ENCODE measurements at places on chromosomes 1 and 21.

DNA sequence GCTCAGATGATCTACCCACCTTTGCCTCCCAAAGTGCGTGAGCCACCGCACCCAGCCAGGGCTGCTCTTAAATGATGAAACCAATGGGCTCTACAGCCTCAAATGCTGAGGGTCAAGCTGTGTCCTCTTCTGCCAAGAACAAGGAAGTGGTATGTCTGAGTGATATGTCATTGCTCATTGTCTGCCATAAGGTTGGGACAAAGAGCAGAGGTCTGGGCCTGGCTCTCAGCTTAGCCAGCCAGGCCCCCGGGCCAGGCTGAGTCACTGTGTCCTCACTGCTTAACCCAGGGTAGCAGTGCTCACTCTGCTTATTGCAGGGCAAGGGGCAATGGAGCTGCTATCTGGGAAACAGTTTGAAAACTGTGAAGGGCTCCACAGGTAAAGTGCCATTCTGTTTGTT, 8.3 kb upstream of the ETS2 start:
- peak; percentile 83 for DNase-seq

GRCh38 chr1:206021008-206021625, 2.6 kb downstream of the CTSE start:
- DNase-seq, result no peak

DNA sequence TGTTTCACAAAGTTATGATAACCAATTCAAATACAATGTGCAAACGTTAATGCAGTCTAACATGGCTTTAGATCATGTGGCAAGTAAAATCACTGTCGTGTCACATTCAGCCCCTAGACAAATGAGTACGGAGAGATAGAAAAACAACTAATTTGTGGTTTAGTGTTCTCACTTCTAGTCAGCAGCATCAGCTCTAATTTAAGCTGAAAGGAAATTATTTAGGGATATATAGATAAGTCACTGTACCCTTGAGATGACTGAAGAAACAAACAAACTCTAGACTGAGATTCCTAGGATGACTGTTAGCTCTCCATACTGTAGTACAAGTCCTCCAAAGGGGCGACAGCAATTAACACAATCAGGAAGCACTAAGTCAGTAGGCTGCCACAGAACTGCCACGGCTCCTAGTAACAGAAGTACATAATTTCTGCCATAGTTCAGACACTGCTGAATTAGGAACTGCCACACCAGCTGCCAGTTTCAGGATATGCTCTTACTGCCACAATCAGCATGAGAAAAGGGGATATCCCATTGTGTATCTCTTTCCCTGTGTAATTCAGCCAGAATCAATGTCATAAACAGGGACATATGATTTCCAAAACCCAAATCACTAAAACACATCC, 150.4 kb upstream of the NEGR1 start:
- peak; percentile 28 for DNase-seq

- DNase-seq, result peak; percentile 39
Measured at GRCh38 chr1:25066256-25066655, 136.2 kb upstream of the RUNX3 start.

DNA sequence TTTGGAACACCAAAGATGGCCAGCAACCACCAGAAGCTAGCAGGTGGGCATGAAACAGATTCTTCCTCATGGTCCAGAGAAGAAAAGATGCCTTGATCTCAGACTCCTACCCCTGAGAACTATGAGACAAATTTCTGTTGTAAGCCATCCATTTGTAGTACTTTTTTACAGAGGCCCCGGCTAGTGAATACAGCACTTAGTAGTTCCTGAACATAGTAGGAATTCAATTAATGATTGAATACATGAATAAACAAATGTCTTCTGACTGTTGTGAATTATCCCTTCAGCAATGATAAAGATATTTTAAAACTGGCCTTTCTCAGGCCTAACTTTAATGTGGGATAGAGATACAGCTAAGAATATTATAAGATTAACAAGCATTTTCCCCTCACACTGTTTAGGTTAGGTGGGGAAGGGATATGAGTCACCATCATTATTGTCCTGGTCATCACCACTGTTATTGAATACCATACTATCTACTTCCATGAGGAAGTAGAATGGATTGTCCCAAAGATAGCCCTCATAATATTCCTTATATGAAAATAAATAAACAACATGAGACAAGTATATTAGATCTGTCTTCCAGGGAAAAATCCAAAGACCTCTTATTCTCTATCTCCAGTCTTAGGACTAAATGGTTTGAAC, 51.4 kb downstream of the ADCY10 start:
- DNase-seq, result no peak

DNA sequence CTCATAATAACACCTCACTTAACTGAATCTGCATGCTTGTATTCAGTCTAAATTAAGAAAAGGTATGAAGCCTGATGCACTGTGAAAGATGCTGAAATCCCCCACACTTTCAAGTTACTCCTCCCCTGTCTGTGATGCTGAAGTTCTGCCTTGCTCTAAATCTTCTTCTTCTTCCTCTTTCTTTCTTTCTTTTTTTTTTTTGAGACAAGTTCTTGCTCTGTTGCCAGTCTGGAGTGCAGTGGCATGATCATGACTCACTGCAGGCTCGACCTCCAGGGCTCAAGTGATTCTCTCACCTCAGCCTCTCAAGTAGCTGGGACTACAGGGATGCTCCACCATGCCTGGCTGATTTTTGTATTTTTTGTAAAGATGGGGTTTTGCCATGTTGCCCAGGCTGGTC, 231.0 kb upstream of the B3GALT2 start:
- DNase-seq, result peak; percentile 32

GRCh38 chr1:6028042-6028850, 17.4 kb upstream of the KCNAB2 start:
- peak; percentile 91 for DNase-seq

- peak; percentile 90 for DNase-seq
Measured at GRCh38 chr1:156502894-156503697, 2.5 kb upstream of the MEF2D start.

DNA sequence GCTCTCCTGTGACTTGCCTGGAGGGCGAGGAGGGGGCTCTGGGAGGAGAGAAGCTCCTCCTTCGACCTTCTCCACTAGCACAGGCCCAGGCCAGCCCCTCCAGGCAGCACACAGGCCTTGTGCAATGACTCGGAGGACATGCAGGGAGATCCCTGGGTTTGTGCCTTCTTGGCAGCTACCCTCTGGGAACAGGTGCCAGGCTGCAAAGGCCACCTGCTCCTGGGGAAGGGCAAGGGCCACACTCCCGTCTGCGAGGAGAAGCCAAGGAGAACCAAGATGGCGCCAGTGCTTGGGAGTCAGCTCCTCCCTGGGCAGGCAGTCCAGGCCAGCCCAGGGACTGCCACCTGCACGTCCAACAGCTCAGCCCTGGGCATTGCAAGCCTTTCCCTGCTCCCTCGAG, 15.3 kb downstream of the CASZ1 start:
- DNase-seq, result no peak

GRCh38 chr21:45848331-45848730, 133.2 kb upstream of the COL6A1 start:
- DNase-seq, result no peak

DNA sequence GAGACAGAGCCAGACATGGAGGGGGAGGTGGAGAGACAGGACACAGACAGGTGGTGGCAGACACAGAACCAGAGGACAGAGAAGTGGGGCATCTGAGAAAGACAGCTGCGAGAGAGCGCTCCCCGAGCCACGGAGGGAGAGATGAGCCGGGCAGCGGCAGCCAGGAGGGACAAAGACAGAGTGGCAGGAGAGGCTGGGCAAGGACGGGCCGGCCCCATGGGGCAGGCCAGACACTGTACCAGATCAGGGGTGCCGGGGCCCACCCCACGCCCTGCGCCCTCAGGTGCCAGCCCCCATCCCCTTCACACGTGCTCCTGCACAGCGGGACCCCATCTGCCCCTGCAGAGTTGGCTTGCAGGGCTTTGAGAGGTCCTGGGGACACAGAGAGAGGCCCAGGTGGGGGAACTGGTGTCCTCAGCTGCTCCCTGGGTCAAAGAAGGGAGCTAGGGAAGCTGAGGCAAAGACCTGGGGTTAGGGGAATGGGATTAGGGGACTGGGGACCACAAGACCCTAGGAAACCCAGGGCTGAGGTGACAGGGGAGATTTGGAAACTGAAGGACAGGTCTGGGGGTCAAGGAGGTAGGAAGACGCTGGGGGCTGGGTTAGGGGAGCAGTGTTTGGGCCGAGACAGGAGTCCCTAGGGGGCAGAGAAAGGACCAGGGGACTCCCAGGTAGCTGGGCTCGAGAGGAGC, 643 bp downstream of the FNDC5 start:
- DNase-seq, result no peak

DNA sequence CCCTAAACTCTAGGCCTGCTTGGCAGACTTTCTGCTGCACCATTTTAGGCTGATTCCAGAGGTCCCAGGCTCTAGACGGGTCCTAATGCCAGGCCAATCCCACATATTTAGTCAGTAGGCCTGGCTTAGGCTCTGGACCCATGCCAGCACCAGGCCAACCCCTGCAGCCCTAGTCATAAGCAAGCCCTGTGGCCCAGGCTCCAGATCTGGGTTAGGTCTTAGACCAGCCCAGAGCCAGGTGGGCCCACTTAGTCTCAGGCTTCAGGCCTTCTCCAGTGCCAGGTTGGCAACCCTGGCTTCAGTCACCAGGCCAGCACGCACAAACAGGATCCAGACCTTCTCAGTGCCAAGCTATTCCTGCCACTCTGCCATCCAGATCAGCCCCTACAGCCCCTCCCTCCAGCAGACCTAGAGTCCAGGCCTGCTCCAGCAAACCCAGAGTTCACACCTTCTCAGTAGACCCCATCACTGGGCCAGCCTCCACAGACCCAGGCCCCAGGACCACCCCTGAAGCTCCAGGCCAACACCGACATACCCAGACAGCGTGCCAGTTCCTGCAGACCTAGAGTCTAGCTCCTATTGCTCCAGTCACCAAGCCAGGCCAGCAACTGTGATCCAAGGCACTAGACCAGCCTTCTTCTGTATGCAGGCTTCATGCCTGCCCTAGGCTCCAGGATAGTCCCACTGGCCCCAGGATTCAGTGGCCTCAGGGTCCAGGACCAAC, 467.6 kb downstream of the RWDD3 start:
- DNase-seq, result no peak

- DNase-seq, result no peak
Measured at GRCh38 chr1:202661136-202661845, 49.0 kb downstream of the SYT2 start.

GRCh38 chr21:43659136-43660000, at the start of the genes HSF2BP and RRP1B:
TSS of gene HSF2BP (minus strand) at chr21:43659488. CDS start at chr21:43658096, 1,392 bp downstream.
TSS of gene RRP1B (plus strand) at chr21:43659560. CDS start at chr21:43659665, 105 bp downstream.
- peak; percentile 72 for DNase-seq

DNA sequence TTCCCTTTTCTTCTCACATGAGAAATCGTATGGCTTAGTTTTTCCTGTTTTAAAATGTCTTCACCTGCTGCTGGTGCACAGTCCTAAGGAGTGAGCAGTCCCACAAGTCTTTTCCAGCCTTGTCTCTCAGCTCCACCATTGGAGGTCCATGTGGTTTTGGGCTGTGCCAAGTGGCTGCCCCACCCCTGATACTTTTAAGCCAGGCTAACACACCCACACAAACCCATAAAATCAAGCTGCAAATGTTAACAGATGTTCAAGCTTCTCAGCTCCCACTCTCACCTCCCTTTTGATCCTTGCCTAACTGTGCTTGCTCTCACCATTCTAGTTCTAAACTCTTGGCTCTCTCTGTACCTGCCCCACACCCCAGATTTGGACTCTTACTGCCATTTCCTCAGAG, 74.5 kb upstream of the COL24A1 start:
- peak; percentile 16 for DNase-seq

DNA sequence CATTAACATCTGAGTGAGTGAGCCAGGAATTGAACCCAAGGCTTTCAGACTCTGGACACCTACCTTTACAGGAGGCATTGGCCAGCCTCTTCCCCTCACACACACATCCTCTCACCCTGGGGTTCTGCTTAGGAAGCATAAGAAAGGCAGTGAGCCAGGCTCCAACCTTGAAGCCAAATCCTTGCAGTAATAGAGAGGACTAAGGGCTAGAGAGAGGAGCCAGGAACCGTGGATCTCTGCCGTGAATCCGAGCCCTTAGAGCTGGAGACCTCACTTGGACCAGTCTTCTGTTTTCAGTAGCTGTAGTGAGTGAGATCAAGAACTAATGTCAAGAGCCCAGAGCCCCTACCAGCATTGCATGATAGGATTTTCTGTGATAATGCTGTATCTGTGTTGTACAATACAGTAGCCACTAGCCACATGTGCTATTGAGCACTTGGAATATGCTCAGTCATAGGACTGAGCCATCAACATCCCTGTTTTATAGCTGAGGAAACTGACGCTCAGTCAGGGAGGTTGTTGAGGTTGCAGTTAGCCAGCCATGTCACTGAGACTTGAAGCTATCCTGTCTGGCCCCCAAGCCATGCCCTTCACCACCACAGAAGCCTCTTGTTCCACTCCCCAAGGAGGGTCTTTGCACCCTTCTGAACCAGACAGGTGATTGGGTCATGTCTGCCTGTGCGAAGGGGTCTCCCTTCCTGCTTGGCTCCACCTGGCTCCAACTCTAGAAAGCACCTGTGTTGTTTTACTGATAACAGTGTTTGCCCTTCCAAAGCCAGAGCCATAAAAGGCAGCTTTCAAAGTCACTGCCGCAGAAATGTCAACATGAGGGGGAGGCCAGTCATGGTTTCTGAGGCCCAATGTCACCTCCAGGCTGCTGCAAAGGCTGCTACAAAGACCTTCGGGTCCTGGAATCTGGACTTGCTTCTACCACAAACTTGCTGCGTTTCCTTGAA, 101.1 kb upstream of the JUN start:
- DNase-seq, result peak; percentile 15

DNA sequence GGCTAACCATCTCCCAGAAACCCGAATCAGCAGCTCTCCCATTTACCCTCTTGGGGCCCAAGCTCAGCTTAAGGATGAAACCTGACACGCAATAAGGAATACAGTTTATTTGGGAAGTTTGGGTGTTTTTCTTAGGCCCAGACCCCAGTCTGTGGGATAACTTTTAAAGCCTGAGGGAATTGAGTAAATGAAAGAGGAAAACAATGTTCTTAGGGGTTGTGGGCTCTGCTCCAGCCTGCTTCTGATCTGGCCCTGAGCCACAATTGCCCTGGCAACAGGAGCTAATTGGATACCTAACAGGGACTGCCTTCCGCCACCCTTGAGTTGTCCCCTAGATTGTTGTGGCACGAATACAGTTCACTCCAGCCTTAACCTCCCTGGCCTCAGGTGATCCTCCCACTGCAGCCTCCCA, 20.1 kb downstream of the DYRK3 start:
- DNase-seq, result no peak

- no peak for DNase-seq
Measured at GRCh38 chr1:212513586-212513985, 80.9 kb downstream of the NENF start.

DNA sequence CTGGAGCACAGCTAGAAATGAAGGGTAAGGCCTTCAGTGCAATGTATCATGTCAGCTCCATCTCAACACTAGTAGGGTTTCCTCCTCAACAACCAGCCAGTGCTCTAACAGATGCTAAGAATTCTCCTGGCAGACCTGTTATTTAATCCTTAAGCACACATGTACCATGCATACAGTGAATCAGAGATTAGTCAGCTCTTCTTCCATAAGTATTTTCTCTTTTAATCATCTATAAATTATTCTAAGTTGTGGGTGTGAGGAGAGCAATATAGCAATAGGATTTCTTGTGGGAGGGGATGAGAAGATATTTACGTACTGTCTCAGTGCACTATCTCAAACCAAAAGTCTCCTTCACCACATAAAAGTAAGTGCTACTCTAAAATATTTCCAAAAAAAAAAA, 95.3 kb downstream of the COP1 start:
- no peak for DNase-seq

GRCh38 chr1:202034683-202035462, 24.5 kb downstream of the ELF3 start:
- DNase-seq, result peak; percentile 78

GRCh38 chr1:222068937-222069336, 327.0 kb upstream of the DUSP10 start:
- DNase-seq, result peak; percentile 77

- DNase-seq, result no peak
Measured at GRCh38 chr1:203682473-203683383, 56.1 kb downstream of the ATP2B4 start.

GRCh38 chr1:111274653-111275052, 16.0 kb upstream of the CHIA start:
- DNase-seq, result peak; percentile 84
